ENCODE measurements at places on chromosomes 1 and 21.

GRCh38 chr1:16091296-16091695, 17.8 kb upstream of the FAM131C start:
- DNase-seq = no peak

DNA sequence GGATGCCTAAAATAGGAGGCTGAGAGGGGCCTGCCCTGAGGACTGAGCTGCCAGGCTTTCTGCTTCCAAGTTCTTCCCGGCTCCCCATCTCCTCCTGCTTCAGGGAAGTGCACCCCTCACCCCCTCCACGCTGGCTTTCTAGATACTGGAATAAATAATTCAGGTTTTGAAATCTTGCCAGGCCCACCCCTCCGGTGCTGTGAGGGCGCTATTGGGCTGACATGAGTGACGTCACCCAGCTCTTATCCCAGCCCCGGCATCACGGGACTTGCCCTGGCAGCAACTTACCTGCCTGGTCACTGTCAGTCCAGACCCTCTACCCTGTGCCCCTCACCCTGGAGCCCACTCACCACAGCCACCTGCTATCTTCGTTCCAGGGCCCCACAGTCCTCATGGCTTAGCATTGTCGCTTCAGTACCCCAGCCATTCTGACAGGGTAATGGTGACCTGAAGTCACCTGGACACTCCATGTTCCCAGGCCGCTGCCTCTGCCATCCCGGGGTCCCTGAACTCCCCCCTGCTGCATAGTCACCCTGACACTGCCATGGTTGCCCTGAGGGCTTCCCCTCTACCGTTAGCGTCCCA, 819 bp upstream of the GPR3 start:
- DNase-seq = no peak

- DNase-seq = no peak
These were observed 51.9 kb downstream of the LRRN2 start for GRCh38 chr1:204633665-204634064.

DNA sequence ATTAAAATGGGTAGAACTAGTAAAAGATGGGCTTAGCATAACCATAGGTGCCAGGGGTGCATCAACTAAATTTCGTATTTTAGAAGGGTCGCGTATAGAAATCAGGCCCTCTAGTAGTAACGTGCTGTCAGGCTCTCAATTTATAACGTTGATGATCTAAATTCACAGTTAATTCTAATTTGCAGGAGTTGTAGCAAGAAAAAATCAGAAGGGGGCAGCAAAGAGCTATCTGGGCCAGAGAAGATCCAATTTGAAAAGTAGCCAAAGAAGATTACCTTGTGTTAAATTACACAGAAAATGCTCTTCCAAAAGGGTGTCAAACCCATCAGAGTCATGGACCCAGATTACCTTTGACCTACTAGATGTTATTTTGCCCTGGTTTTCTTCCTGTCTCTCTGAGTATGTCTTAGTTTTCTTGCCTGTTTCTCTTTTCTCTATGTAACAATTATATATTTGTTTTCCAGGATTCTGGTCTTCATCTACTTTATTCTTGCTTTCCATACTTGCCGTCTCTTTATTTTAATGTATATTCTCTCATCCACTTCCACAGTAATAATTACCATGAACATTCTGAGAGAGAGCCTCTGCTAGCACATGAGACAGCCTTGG, 1030.9 kb downstream of the AMY1C start:
- no peak for DNase-seq

DNA sequence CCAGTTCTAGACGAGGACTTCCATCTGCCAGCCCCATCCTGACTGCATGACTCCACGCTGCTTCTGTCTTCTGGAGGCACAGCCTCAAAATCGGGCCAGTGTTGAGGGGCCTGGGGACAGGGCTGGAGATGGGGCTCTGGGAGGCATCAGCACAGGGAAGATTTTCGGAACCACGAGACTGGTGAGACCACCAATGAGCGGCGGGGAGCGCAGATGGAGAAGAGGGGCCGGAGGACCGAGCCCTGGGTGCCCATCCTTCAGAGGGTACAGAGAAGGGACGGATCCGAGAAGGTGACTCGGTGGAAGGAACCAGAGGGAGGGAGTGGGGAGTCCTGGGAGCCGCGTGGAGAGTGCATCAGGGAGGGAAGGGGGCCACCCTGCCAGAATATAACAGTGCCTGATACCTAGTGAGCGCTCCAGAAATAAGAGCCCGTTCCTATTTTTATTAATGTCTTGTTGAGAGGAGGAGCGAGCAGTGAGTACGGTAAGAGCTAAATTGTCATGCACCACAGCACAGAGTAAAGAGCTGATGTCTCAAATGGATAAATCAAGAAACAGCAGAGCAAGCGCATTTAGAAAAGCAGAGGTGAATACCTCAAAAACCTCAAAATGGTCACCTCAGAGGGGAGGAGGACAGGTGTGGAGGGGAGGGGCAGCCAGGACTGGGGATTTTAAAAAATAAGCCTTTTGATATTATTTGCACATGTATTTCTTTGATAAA, 26.2 kb upstream of the KIF26B start:
- DNase-seq = no peak

- DNase-seq = no peak
These were observed 77.2 kb downstream of the IVNS1ABP start for GRCh38 chr1:185239861-185240260.

GRCh38 chr21:33897739-33898138, 17.9 kb downstream of the ATP5PO start:
- DNase-seq = no peak

DNA sequence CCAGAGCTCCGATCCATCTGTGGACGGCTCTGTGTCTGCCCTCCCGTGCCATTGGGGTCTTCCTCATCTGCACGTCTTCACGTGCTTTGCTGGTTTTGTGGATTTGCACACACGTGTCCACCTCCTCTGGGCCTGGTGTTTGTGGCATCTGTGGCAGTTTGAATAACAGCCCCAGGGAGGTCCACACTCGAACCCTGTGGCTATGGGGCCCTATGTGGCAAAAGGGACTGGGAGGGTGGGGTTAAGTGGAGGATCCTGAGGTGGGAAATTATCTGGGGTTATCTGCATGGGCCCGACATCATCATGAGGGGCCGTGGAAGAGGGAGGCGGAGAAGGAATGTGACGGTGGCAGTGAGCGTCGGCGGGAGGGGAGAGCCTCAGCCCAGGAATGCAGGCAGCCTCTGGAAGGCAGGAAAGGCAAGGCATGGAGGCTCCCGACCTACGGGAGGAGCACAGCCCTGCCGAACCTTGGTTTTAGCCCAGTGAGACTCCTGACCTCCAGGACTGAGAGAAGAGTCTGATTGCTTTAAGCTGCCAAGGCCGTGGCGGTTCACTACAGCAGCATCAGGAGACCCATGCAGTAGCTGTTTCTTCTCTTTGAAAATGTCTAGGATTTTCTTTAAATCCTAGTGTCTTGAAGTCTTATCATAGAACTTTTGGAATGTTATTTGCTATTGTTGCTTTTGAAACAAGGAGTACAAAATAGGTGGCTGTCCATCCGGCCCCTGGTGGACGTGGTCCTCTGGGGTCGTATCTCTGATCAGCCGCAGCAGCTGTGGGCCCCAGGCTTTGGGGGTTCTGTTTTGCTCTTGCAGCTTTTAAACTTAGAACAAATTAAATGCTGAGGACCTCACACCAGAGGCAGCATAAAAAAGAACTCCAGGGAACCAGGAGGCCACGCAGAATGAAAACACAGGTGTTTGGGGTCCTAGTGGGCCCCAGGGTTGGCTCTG, 40.0 kb upstream of the LRRC3 start:
- DNase-seq = no peak

GRCh38 chr1:88802950-88803349, 88.4 kb downstream of the GTF2B start:
- no peak for DNase-seq

DNA sequence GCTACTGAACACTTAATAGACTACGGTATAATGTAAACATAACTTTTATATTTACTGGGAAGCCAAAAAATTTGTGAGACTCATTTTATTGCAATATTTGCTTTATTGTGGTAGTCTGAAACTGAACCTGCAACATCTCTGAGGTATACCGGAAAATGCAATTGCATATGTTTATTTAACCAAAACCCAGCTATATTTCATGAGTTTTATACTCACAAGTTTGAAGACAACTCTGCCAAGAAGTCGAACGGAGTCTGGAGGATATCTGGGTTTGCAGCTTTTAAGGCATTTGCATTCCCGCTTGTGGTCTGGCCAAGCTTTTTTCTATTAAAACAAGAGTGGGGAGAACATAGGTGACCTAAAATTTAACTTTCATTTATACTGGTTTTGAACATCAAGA, 171.9 kb downstream of the SMYD3 start:
- DNase-seq = no peak

- no peak for DNase-seq
These were observed 4.6 kb upstream of the GMEB1 start for GRCh38 chr1:28663871-28664470.

DNA sequence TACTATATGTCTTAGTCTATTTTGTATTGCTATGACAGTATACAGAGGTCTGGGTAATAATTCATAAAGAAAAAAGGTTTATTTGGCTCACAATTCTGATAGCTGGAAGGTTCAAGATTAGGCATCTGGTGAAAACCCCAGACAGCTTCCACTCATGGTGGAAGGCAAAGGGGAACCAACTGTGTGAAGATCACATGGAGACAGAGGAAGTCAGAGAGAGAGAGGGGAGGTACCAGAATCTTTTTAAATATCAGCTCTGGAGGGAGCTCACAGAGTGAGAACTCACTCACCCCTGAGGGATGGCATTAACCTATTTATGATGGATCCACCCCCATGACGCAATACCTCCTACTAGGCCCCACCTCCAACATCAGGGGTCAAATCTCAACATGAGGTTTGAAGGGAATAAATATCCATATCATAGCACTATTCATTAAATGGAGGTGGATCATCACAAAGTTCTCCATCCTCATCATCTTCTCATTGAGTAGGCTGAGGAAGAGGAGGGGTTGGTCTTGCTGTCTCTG, 290.5 kb downstream of the DSCAM start:
- DNase-seq = no peak

DNA sequence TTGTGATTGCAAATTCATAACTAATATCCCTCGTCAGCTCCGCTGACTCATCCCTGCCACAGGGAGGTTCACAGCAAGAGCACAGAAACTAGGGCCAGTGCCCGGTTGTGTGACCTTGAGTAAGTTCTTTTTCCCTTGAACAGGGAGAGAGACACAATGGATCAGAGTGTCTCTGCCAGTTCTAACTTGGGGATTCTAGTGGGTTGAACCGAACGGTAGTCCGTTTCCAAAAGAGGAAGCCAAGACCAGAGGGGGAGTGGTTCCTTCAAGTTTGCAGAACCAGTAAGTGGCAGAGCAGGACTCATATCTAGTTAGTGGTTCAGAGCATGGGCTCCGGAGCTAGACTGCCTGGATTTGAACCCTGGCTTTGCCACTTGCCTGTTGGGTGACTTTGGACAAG, 4.9 kb upstream of the SHISA4 start:
- no peak for DNase-seq

DNA sequence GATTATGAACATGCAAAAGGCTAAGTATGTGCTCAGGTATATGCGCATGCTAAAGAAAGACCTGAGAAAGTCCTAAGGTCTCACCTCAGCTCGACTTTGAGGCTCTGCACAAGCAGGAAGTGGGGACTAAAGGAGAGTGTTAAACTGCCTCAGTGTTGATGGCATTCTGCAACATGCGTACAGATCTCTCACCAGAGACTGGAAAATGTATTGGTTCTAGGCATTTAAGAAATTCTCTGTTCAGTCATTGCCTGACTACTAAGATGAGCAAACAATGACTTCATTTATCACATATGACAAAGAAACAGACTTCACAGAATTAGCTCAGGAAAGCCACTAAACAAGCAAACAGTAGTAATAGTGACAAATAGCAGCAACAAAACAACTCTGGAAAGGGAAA, 90.8 kb downstream of the USH2A start:
- no peak for DNase-seq

- no peak for DNase-seq
These were observed 28.2 kb upstream of the LRRC39 start for GRCh38 chr1:100206301-100206700.

DNA sequence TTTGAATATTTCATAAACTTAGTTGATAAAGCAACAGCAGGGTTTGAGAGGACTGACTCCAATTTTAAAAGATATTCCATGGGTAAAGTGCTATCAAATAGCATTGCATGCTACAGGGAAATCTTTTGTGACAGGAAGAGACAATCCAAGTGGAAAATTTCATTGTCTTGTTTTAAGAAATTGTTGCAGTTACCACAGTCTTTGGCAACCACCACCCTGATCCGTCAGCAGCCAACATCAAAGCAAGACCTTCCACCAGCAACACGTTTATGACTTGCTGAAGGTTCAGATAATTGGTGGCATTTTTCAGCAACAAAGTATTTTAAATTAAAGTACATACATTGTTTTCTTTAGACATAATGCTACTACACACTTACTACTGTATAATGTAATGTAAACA, 47.8 kb downstream of the ADGRL4 start:
- DNase-seq = no peak

DNA sequence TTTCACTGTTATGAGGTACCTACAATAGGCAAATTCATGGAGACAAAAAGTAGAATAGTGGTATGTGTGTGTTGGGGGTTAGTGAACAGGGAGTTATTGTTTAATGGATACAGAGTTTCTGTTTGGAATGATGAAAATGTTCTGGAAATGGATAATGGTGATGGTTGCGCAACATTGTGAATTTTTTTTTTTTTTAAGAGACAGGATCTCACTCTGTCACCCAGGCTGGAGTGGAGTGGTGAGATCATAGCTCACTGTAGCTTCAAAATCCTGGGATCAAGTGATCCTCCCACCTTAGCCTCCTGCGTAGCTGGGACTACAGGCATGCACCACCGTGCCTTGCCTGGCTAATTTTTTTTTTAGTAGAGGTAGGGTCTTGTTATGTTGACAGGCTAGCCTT, 34.5 kb upstream of the TRABD2B start:
- DNase-seq = no peak

- no peak for DNase-seq
These were observed 35.2 kb upstream of the MAB21L3 start for GRCh38 chr1:116075990-116076389.

- DNase-seq = no peak
These were observed 104.8 kb downstream of the NAV1 start for GRCh38 chr1:201643835-201644104.

GRCh38 chr21:34969423-34970166, 79.5 kb downstream of the RUNX1 start:
- no peak for DNase-seq

All from activated T-helper 1 cell treated with anti-CD3 and anti-CD28 coated beads, Interleukin-2, amount 50 U/mL, for 16 hours (primary cell).